ENCODE measurements at places on chromosomes 1 and 21.

GRCh38 chr1:184669391-184669790, 85.3 kb downstream of the EDEM3 start:
- DNase-seq: no peak

GRCh38 chr1:165281207-165281901, 75.2 kb downstream of the LMX1A start:
- DNase-seq: no peak

GRCh38 chr1:40606978-40607377, 58.5 kb downstream of the RIMS3 start:
- no peak for DNase-seq

GRCh38 chr1:234655328-234656069, 45.5 kb upstream of the IRF2BP2 start:
- DNase-seq: no peak

- DNase-seq: no peak
Observed at GRCh38 chr1:19163261-19163660, 46.8 kb downstream of the UBR4 start.

DNA sequence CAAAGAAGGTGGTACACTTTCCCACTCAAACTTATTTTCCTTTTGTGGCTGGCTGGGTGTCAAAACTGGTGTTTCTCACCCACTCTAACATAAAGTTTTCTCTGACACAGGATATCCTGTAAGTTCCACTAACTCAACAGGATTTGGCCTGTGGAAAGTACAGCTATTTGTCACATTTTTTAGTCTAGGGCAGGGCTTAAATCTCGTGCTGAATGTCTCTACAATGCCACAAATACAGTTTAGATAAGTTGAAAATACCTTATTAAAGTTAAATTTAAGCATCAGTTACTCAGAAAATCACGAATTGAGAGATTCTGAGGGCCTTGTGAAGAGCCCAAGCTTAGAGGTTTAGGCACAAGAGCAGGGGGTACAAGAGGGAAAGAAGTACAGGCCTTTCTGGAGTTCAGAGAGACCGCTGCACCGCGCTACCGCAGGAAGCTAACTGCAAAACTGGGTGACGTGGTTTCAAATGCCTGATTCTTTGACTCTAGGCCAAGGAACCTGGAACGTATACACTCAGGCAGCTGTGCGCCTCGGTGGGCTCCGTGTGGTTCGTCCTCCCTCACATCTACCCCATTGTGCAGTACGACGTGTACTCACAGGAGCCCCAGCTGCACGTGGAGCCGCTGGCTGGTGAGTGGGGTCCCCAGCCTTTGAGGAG, 23.4 kb upstream of the PWP2 start:
- DNase-seq: peak; percentile 78

- peak; percentile 66 for DNase-seq
Observed at GRCh38 chr1:60637651-60638050, 444.7 kb upstream of the NFIA start.

GRCh38 chr1:151661751-151662150, 49.9 kb downstream of the SNX27 start:
- no peak for DNase-seq

DNA sequence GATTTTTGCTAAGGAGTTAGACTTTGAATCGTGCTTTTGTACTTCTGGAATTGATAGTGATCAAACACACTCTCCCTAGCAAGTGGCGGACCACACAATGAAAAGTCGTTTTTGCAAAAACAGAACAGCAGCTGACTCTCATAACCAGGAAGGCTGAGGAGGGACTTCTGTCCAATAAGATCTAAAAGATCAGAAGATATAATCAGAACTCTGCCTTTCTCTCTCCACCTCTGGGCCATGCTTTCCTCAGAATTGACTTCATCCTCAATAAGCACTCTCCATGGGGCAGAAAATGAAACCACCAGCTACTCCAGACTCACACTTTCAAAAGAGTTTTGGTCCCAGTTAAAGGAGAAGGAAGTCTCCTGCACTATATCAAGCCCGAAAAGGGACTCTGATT, 55.3 kb upstream of the SAMD13 start:
- DNase-seq: peak; percentile 1

DNA sequence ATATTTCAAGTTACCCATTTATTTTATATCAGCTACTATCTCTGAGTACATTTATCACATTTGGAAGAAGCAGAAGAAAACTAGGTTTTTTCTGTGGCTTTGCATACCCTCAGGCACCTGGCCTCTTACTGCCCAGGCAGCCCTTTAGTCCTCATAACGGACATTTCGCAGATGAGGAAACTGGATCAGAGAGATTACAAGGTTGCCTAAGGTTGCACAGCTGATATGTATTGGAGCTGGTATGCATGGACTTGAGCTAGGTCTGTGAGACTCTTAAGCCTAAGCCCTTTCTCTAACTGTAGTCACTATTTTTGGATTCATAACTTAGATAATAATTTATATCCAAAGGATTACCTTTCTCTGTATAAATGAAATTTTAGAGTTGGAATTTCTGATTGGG, 4.0 kb downstream of the CNIH3 start:
- no peak for DNase-seq

DNA sequence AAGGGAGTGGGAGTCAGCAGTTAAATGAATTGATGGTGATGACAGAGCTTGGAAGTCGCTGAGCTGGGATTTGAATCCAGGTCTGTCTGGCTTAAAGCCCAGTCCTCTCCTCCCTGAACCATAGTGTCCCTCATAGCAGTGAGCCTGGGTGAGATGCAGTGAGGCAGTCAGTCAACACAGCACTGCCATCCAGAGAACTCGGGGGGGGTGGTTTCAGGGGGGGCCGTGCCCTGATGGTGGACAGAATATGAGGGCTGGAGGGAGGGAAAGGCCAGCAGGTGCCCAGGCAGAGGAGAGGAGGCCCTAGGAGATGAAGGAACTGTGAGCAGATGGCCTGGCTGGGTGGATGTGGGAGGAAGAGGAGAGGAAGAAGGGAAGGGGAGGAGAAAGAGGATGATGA, 405.6 kb downstream of the PTPRU start:
- no peak for DNase-seq

DNA sequence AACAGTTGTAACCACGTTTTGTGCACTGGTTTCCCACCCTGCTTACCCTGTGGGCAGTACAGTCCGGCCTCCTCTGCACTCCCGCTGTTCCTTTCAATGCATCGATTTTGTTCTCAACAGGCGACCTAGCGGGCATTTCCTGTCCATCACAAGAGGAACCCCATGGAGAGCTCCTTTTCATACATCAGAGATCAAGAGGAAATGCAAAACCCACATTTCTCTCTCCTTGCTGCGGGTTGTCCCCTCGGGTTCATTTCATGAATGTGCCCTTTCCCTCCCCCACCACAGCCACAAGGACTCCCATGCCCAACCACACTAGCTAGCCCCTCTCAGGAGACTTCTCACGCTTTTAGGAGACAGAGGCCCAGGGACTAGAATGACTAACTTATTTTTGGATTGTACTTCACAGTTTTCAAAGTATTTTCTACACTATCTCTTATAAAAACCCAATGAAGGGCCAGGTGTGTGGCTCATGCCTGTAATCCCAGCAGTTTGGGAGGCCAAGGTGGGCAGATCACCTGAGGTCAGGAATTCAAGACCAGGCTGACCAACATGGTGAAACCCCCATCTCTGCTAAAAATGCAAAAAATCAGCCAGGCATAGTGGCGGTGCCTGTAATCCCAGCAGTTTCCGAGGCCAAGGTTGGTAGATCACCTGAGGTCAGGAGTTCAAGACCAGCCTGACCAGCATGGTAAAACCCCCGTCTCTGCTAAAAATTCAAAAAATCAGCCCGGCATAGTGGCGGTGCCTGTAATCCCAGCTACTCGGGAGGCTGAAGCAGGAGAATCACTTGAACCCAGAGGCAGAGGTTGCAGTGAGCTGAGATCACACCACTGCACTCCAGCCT, 18.4 kb downstream of the ATP1A4 start:
- no peak for DNase-seq

GRCh38 chr21:39658066-39658465, 45.3 kb downstream of the B3GALT5 start:
- DNase-seq: no peak

Data from lung microvascular endothelial cell (primary cell).